T-helper 9 cell (primary cell): ENCODE measurements at places on chromosomes 5 and 9.

- DNase-seq, result no peak
Measured at GRCh38 chr5:181164076-181164952, 16.9 kb downstream of the OR2V2 start.

- DNase-seq, result no peak
Measured at GRCh38 chr5:171505473-171506043, 86.1 kb downstream of the FGF18 start.

DNA sequence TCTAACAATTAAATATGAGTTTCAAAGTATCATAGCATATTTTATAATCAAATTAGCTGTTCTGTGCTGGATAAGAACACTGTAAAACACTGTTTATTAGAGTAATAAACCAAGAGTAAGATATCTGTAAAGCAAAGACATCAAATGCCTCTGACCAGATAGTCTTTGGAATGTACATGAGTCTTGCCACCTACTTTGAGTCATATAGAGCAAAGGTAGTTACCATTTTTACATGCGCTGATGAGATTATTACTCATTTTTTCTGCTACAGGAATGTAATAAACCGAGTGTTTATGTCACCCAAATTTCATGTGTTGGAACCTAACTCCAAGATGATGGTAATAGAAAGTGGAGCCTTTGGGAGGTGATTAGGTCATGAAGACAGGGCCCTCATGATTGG lies 654.5 kb downstream of the CETN3 start:
- DNase-seq, result no peak

DNA sequence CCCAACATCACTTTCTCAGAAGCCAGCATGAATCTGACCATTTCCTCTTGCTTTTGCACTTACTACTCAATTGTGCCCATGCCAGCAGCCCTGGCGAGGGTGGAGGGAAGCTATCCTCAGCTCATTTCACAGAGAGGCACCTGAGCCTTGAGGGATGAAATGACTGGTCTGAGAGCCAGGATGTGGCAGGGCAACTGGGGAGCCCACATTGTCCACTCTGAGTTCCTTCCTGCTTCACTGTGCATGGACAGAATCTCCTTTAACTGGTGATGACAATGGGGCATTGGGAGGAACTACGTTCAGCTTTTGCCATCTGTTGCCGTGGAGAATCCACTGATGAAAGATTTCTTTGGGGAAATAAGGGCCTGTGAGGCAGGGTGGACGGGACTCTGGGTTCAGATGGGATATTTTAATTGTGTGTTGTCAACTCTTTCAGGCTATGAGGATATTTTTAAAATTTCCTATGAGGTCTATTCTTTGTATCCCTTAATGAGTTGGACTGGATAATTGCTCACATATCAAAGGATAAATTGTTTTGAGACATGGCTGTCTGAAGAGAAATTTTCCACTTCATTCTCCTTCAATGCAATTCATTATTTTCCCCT lies 78.3 kb downstream of the TNC start:
- DNase-seq, result no peak

DNA sequence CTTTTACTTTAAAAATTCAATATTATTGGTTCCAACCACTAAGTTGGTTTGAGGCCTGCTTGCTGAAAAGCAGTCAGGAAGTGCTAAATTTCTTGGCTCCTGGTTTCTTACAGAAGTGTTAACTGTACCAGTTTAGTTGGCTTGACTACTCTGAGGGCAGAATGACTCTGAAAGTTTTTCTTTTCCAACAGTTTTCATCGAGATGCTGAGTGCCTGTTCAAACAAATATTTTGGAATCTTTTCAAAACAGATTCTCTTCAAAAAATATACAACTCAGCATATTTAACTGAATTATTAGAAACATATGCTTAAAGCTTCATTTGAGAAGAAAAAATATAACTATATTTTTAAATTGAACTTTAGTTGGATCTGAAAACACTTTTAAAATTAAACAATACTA lies 37.0 kb downstream of the SLC38A9 start:
- DNase-seq, result no peak

DNA sequence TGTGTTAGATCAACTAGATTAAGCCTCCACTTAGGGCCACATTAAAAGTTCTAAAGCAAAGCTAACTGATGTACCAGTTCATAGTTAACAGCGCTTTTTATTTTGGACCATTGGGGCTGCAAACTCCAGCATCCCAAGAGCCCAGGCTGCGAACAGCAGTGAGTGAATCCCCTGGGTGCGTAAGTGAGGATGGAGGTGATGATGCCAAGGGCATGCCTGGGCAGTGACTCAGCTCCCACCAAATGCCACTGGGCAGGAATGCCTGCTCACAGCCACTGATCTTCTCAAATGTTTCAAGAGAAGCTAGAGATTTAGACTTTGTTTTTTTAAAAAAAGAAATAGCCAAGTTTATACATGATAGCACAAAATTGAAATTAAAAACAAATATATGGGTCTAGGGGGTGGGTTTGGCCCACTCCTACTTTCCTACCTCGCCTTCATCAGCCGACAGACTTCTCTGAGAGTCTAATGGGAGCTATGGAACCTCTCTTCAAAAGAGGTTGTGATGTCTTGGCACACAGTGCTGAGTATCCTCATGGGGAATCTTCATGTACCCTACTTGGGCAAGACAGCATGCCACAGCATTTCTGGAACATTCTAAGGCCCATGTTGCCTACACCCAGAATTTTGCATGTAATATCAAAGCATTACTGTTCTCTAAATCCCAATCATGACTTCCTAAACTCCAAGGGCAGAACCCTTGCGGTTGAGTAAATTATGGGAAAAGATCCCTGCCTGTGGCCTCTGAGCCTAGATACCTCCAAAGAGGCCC lies 398.1 kb downstream of the EBF1 start:
- no peak for DNase-seq

GRCh38 chr5:110625376-110625999 lies 101.0 kb downstream of the TMEM232 start:
- DNase-seq, result no peak

DNA sequence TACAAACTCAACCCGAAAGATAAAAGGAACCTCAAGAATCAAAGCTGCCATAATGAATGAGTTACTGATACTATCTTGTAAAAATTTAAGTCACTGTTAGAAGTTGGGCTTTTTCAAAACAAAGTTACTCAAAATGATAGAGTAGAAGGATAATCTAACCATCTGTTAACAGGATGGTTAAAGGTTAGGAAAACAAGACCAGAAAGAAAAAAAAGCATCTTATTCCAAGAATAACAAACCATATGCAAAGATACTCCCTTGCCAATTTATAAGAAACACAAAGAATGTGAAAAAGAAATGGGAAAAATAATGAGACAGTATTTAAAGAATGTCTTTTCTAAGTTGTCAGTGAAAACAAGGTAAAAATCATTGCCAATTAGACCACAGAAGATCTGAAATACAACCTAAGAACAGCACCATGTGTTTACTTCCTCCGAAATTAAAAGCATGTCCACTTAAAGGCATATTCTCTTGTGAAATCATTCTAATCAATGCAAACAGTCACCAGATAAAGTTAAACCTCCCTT lies 51.2 kb downstream of the STRBP start:
- DNase-seq, result no peak

GRCh38 chr5:137665678-137666460 lies 70.0 kb downstream of the KLHL3 start:
- DNase-seq, result no peak

DNA sequence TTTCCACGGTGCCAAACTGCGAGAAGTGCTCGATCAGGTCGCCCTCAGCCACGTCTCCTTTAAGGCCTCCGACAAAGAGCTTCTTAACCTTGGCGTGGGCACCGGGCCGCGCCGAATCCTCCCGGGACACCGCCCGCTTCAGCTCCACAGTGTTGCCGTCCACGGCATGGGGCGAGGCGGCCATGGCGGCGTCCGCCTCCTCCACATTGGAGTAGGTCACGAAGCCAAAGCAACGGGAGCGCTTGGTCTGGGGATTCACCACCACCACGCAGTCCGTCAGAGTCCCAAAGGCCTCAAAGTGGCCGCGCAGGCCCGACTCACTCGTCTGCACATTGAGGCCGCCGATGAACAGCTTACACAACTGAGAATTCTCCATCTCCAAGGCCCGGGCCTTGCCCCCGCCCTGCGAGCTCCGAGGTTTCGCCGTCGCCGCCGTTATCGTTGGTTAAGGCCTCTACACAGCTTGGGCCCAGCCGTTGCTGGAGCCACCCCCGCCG lies 424 bp downstream of the HNRNPA0 start:
- DNase-seq, result no peak

GRCh38 chr5:33877449-33877848 lies 14.3 kb downstream of the ADAMTS12 start:
- no peak for DNase-seq

GRCh38 chr5:28903643-28904042 lies 1865.3 kb upstream of the CDH9 start:
- no peak for DNase-seq

- DNase-seq, result no peak
Measured at GRCh38 chr5:16992444-16992843, 56.4 kb upstream of the MYO10 start.
